CD4-positive, alpha-beta T cell treated with Interleukin-4 for 4 hours (primary cell): ENCODE measurements at places on chromosomes 5 and 9.

GRCh38 chr9:82893549-82893948 lies 169.4 kb downstream of the RASEF start:
- no peak for DNase-seq

DNA sequence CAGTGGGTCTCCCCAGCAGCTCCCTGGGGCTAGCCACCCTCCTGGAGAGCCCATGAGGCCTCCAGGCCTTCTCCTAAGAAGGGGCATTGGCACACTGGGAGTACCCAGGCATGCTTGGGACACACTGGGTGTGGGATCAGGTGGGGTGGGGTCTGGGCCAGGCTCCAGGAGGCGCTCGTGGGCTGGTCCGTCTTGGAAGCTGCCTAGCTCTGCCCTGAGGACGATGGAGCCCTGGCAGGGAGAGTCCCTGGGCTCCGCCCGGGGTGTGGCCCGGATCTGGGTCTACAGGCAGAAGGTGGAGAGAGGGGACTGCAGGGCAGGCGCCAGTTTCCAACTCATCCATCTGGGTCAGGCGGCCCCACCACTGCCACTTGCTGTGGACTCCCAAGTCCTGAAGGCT lies 2.4 kb downstream of the PRRX2 start:
- DNase-seq, result no peak

GRCh38 chr5:150189728-150190502 lies at the start of gene SLC6A7:
Gene SLC6A7, plus strand, starts transcription at chr5:150190062. Its CDS starts 266 bp downstream, at chr5:150190328.
- DNase-seq, result no peak

- DNase-seq, result no peak
Observed at GRCh38 chr5:88883836-88884607, 1.0 kb upstream of the MEF2C start.

DNA sequence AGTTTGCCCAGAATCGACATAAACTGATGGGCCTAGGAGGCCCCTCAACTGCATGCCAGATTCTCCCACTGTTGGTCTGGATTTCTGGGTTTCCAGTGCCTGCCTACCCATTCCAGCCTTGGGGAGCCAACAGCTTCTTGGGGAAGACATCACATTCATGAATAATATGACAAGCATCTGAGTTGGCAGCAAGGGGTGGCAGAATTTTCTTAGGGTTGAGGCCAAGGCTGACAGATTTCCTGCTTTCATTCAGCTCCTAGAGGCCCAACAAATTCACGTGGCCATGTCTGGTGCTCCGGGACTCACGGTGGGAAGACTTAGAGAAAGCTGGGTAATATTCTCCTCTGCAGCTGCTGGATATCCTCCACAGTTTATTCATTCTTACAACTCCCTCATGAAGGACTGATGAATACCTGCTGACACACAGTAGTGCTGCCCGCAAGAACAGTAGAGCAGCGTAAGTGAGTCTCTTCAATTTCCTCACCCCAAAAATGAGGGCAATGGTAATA lies 305.0 kb upstream of the TNC start:
- no peak for DNase-seq

DNA sequence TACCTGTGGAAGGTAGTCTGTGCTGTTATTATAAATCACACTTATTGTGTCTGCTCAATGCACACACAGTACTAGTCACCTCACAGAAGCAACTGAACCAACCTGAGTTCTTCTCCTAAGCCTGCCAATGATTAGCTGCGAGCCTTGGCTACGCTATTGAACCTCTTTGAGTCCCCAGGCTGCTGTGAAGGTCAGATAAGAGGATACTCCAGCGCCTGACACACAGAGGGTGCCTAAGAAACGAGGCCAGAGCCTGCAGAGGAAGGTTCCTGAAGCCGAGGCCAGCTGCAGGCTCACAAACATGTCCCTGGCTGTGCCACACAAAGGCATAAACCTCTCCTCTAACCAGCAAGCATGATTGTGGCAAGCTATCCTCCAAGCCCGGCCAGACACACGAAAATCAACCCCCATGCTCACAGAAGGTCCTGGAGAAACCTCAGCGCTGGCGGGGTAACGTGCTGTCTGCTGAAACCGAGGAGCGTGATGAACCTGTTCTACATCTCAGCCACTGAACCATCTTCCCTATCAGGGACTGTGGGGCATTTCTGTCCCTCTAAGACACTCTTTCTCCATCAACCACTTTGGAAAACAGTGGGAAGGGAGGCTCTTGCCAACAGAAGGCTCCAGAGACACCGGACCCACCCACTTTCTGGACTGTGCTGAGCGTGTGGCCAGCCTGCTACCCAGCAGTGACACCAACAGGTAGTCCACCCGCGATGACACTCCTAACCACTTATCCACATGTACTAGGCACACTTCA lies 53.2 kb upstream of the SLC25A51 start:
- no peak for DNase-seq

DNA sequence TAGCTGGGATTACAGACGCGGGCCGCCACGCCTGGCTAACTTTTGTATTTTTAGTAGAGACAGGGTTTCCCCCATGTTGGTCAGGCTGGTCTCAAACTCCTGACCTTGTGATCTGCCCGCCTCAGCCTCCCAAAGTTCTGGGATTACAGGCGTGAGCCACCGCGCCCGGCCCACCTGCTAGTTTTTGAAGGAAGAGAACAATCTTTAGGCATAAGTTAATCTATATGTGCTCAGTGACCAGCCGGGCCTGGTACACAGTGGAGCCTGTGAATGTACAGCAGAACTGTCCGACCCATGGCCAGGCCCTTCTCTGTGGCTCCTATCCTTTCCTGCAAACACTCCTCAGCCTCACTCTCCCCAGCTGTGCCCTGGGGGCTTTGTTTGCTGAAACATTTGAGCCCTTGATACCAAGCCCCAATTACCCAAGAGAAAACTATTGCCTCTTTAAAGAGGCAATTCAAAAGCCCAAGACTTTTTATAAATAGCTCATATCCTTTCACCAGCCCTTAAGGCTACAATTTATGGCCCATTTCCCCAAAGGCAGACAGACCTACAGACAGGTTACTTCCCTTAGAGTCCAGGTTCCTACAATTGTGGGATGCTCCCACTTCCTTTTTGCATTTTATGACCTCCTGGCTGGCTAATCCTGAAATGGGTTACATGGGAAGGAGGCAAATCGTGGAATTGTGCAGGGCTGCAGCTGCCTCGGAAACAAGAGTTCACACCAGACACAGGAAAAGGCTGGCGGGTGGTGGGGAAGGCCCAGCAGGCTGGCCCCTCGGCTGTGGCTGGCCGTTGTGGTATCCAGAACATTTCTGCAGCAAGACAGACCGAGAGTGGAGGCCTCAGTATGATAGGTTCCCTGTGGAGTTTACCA lies 37.5 kb downstream of the SPRY4 start:
- no peak for DNase-seq

GRCh38 chr5:163908253-163908652 lies 402.8 kb downstream of the MAT2B start:
- DNase-seq, result no peak
